ENCODE measurements at places on chromosomes 2 and 18. TPM values are rescaled to one million over a fixed set of nuclear protein-coding genes. Genes with fewer than 3 reads are reported as not detected.

The CYP26B1 gene
- total RNA-seq: 0.82 TPM

The MPP4 gene
- total RNA-seq: under 0.01 TPM

The CNGA3 gene
- 1.2 TPM for total RNA-seq

The TTC39C gene
- 54.2 TPM for total RNA-seq

The IL1A gene
- 0.41 TPM for total RNA-seq

The CHRNA1 gene
- not detected for total RNA-seq

The CCDC178 gene
- total RNA-seq: 2.9 TPM

The OSBPL1A gene
- 42.8 TPM for total RNA-seq

The PLCD4 gene
- total RNA-seq: 1.2 TPM

The CHRNG gene
- total RNA-seq: not detected

The CRACDL gene
- 2.0 TPM for total RNA-seq
